ENCODE measurements at places on chromosomes 7 and 10. TPM values are rescaled to one million over a fixed set of nuclear protein-coding genes. Genes with fewer than 3 reads are reported as not detected.

GRCh38 chr10:103125323-103126267 lies 67.5 kb downstream of the NT5C2 start:
- DNase-seq = no peak

TMEM270 gene
- not detected for polyA plus RNA-seq

- DNase-seq = no peak
These were observed 21.5 kb downstream of the ADARB2 start for GRCh38 chr10:1715821-1716220.

UBE2D4 gene
- polyA plus RNA-seq = 20.0 TPM

SCIN gene
- 111 TPM for polyA plus RNA-seq

SPDYE9 gene
- polyA plus RNA-seq = 0.29 TPM

CUX1 gene
- polyA plus RNA-seq = 111 TPM

DNA sequence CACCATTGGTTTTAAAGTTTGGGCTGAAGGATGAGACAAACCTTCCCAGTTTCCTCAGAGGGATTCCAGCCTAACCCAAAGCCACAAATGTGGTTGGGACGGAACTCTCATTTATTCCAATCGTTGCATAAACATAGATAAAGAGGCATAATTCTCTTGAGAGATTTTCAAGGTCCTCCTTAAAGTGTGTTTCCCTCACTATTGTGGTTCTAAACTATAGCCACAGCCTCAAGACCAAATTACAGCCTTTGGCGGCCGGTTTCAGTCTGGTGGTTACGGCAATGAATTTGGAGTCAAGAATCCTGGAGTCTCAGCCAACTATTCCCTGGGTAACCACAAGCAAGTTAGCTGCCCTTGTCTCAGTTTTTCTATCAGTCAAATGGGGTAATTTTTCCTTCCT lies 42.6 kb downstream of the SEM1 start:
- DNase-seq = no peak

FAM200A gene
- polyA plus RNA-seq = 15.8 TPM

ENTPD1 gene
- polyA plus RNA-seq = 22.1 TPM

All from right renal pelvis (tissue), 4 donors.